ENCODE measurements at places on chromosomes 6 and 20.
A peak's percentile ranks its signal among the peaks of the same experiment; 100 is the strongest.

GRCh38 chr6:163773646-163774045, 359.1 kb downstream of the QKI start:
- peak; percentile 58 for DNase-seq

DNA sequence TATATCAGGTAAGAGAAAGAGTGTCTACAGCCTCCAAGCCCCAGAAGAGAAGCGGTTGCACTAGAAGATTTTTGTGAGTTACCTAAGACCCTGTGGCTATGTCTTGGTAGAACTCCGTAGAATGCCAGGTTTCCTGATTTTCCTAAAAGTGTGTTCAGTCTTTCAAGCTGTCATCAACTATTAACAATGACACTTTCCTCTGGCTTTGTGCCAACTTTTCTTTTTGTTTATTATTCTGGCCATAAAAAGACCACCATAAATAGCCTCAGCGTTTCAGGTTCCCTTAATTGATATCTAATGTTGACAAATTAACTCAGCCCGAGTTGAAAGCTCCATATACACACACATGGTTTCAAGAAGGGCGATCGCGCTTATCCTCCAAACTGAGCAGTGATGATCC, 1.2 kb downstream of the PAK5 start:
- DNase-seq = no peak

DNA sequence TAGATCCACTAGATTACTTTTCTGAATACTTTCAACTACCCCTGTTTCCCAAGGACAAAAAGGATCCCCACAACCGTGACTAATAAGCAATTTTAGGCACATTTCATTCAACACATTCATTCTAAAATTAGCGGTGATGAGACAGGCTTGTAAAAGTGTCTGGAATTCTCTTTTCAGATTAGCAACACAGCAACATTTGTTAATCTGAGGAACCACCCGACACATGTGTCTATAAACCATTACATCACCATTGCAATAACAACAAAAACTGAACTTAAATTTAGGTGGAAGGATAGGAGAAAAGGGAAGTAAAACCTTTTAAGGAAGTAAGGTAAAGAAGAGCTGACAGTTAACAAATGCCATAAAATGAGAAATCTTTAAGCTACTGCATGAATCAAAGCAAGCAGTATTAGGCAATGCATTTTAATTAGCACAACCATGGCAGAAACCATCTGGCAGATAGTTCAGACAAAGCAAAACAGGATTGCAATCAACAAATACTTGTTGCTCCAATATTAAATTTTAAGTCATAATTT, 49.1 kb downstream of the MAP3K7 start:
- peak; percentile 9 for DNase-seq

DNA sequence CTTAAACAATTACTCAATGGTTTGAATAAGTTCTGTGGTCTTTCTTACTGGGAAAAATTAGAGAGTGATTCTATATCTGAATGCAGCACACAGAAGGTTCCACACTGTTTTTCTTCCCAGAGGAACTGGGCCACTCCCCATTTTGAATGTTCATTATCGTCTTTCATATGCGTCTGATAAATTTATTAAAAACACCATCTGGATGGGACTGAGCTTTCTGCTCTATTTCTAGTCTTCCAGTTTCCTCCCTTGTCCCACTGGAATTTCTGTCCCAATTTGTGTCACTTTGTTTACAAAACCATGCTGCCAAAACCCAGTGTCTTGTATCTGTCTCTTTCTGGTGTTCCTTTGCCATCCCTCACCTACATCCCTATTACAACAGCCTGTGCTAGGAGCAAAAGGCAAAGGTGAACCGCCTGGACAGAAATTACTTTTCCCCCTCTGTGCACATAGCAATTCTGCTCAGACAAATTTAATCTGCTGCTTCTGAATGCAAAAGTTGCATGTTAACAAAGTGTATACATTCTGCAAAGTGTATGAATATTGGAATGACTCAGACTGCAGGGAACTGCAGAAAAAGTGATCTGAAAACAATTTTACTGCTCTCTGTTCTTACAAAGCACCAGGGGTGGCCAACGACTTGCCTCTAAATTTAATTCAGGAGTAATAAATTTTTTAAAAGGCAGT, 333.6 kb downstream of the BTBD9 start:
- no peak for DNase-seq

DNA sequence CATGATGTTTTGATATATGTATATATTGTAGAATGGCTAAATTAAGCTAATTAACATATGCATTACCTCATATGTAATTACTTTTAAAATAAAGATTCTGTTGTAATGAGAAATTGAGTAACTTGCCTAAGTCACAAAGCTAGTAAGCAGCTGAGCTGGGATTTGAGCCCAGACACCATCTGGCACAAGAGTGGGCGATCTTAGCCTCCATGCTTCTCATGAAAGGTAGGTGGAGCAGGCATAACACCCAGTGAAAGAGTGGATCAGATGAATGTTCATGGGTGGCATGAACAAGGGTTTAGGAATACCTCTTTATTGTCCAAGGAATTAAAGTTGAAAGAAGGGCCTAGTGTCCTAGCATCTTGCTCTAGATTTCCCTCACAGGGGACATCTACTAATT, 365.4 kb downstream of the TFAP2B start:
- DNase-seq = no peak

- DNase-seq = peak; percentile 92
Observed at GRCh38 chr6:71473926-71474325, 185.3 kb downstream of the OGFRL1 start.

- no peak for DNase-seq
Observed at GRCh38 chr6:7235712-7236305, 77.2 kb downstream of the SSR1 start.

DNA sequence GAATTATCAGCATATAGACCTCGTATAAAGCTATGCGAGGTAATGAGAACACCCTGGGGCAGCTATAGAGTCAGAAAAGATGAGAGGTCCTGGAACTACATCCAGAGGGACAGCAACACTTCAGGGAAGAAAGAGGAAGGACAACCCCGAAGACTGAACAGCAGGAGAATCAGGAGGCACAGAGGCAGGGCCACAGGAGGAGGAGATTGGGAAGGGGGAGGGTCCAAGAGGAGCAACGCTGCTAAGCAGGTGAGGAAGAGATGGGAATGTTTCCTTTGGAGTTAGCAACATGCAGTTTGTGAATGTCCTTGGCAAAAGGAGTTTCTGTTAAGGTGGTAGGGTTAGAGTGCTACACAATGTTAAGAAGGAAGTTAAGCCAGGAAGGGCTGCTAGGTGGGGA, 79.5 kb upstream of the OLIG3 start:
- DNase-seq = no peak

DNA sequence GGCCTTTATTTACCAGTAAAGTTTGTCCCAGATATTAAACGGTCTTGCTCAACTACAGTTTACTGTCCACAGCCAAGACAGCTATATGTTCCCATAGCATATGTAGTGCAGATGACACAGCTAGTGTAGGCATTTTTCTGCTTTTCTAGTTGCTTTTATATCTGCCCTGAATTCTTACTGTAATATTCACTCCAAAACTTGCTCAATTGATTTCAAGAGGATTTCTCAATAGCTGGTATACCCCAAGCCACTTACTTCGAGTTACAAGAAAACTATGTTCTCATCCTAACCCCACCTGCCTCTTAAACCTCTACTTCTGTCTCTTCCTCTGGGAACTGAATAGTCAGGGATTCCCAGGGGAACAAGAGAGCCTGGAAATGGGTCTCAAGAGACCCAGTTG, 18.9 kb upstream of the ROS1 start:
- peak; percentile 63 for DNase-seq

DNA sequence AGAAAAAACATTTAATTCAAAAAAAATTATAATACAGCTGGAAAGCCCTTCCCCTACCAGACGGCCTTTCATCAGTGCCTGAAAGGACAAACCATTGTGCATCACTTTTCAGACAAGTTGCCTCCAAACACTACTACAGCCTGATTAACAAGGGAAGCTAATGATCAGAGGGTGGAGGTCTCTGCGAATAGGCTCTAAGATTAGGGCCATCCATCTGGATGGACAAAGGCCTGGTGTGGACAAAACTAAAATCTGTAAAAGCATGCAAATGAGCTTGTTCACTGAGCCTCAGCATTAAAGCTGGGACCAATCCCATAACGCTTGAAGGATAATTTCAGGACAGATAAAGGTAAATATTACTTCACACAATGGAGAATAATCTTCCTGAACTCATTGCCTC, 228.7 kb upstream of the PLN start:
- no peak for DNase-seq

GRCh38 chr20:34045294-34045693, 51.6 kb downstream of the RALY start:
- DNase-seq = no peak

- no peak for DNase-seq
Observed at GRCh38 chr6:119261944-119262284, 87.6 kb downstream of the MAN1A1 start.

DNA sequence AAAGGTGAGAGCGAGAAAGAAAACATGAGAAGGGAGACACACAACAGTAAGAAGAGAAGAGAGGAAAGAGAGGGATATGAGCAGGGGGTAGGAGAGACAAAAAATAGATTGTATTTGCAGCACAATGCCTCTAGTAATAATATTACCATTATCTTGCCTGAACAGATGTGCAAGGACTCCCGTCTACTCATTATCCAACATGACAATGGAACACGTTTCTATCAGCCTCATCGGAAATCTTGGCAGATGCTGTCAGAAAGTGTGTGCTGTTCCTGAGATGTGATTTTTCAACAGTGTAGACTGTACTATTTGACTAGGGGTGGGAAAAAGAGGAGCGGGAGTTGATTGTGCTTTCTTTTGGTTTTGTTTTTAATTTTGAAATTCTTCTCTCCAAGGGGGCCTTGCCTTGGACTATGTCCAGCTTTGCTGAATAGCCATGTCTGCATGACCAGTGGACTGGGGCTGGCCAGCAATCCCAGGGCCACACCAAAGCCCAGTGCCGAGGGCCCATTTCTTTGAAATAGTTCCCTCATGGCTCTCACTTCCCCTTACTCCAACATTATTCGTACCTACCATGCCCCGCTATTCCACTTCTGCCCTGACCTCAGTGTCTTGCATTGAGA, 11.3 kb upstream of the TRAM2 start:
- DNase-seq = no peak

DNA sequence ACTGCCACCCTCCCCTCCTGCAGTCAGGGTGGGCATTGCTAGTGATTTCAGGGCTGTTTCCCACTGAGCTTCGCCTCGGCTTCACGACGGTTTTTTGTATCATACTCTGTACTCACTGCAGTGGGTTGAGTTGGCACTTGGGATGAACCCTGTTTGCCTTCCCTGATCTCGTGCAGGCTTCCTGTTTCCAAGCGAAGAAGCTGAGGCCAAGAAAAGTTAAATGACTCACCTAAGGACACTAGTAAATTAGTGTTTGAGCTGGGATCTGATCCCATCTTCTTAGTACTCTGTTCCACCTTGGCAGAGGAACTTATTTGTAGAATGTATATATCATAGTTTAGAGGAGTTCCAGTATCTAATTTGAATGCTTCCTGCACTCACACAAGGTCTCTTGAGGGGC, 50.3 kb upstream of the VSTM2L start:
- DNase-seq = no peak

- DNase-seq = no peak
Observed at GRCh38 chr20:21809961-21810523, 104.6 kb downstream of the PAX1 start.

GRCh38 chr6:156351346-156351966, 425.7 kb upstream of the ARID1B start:
- DNase-seq = no peak

DNA sequence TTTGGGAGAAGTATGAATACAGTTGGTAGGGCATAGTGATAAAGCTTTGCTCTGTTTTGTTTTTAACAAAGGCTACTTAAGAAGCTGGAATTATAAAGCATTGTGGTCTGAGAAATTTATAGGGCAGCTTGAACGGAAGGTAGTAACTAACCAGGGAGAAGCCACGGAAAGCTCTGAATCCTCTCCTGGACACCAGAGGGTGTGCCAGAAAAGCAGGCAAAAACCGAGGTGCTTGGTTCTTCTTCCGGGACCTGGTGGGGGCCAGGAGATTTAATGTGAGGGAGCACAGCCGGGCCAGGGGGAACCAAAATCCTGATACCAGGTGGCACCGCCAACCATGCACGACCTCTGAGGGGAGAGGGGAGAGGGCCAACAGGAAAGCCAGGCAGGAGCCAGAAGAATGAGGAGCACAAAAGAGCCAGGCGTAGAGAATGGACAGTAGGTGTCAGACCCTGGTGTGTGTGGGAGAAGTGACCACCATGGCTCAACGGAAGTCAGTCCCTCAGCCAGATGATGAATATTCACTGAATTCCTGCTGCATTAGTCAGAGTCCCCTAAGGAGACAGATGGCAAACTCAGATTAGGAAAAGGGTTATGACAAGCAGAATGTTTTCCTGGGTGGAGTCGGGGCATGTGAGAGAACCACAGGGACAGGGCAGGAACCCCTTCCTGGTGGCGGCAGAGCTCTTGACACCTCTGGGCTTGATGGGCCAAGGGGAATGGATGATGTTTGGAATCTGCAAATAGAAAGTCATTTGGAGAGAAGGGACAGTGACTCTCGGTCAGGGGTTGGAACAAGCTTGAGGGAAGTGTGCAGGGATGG, 262.3 kb downstream of the ZNF217 start:
- DNase-seq = no peak

GRCh38 chr20:3734111-3734843, 1.8 kb downstream of the HSPA12B start:
- DNase-seq = no peak

- peak; percentile 26 for DNase-seq
Observed at GRCh38 chr6:111721753-111722154, 116.1 kb upstream of the TRAF3IP2 start.

DNA sequence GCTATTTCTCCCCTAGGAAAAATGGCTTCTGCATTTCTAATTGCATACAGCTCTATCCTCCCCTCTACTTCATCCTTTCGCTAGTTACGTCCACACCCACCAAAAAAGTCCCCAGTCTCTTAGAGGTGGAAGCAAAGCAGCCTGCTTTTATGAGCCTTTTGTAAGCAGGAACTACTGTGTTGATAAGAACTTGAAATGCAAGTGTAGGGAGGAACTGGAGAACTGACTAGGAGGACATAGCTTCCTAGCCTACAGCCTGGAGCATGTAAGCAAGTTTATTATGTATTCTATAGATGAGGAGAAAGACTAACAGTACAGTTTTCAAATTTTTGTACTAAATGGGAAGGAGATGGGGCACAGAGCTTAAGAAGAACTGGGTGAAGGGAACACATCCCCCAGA, 10.3 kb downstream of the ARHGAP18 start:
- no peak for DNase-seq

DNA sequence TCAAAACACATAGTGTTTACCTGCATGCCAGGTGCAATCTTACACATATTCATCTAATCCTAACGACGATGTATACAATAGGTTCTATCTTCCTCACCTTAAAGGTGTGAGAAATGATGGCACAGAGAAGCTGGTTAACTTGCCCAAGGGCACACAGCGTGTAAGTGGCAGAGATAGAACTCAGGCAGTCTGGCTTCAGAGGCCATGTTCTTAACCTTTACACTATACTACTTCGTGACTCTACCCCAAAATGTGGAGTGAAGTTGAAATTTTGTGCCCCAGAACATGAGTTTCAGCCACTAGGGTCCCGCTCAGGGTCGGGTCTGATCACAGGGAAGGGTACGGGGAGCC, 584 bp downstream of the VPS52 start:
- no peak for DNase-seq

GRCh38 chr6:135054226-135054568, 425 bp downstream of the HBS1L start:
- peak; percentile 34 for DNase-seq
